Amniotic epithelial cell (primary cell): ENCODE measurements at places on chromosomes 6 and 20.

DNA sequence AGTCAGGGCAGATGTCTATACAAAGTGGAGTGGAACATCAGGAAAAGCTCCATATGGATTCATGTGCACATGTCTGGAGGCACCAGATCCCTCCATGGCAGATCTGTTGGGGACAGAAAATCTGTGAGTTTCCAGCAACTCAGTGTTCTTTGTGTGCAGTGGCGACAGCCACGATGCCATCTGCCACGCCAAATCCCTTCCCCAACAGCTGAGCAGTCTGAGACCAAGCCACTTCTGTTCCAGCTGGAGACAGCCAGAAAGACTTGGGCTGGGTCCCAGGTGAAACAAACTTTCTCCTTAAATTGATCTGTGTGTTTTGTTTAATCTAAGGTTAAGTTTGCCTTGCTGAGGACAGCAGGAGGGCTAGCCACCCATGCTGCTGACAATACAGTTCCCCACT, 22.9 kb downstream of the FKBP1A start:
- no peak for DNase-seq

DNA sequence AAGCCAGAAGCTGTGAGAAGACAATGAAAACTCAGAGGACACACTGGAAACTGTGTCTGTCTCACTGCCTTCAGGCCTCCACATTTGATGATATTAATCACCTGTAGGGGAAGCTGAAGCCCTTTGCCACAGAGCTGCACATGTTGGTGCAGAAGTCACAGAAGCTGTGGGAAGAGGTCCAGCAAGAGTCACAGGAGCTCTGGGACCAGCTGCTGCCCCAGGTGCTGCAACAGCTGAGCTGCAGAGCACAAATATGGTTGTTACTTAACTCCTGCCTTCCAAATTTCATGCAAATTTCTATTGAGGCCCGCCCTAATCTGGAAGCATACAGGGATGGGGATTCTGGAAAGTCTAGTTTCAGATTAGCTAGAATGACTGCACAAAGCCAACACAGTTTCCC, 169.3 kb downstream of the OGFRL1 start:
- DNase-seq = no peak

DNA sequence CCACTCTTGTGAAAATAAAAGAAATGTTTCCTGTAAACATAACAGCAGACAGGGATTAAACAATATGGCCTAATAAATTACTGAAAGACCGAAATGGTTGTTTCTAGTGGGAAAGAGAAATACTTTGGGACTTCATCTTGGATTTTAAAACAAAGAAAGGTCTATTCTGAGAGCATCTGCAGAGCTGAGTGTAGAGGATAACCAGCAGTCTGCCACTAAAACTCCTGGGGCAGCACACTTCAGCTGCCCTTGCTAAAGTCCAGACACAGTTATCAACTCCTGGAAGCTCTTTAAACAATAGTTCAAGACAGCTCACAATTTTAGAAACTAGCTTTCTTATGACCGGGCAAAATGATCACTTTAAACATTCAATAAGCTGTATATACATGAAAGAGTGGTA, 38.6 kb downstream of the AKIRIN2 start:
- no peak for DNase-seq

DNA sequence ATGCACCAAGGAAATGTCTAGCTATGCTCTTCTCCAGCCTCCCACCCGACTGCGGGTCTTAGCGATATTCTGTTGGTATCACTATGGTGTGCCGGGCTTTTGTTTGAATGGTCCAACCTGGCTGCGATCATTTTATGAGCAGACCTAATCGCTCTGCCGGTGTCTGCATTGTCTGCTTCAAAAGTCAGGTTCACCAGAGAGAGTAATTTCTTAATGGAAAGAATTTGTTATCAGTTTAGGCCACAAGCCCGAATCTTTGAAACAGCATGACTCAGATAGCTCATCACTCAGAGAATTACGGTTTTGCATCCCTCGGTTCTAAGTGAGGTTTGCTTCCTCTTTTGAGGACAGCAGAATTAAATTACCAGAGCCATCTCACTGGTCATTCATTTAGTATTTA, 521.0 kb upstream of the ARID1B start:
- DNase-seq = no peak

DNA sequence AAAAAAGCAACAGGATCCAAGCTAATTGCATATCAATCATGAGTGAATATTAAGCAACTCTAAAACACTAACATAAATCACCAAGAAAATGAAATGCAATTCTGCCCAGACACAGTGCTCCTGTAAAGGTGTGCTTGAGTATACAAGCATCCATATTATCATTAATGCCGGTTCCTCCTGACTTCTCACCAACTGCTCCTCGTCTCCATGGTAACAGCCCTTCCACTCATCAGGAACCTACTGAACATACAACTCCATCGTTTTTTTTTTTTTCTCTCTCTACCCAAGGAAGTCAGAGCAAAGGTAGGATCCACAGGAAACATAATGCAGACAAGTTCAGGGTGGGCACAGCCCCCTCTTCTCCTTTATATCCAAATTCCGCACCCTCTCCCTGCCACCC, 12.4 kb downstream of the GABBR1 start:
- DNase-seq = no peak

- no peak for DNase-seq
These were observed 17.5 kb downstream of the CPNE5 start for GRCh38 chr6:36821581-36822335.

- no peak for DNase-seq
These were observed 19.9 kb downstream of the GLYATL3 start for GRCh38 chr6:49519660-49520059.

DNA sequence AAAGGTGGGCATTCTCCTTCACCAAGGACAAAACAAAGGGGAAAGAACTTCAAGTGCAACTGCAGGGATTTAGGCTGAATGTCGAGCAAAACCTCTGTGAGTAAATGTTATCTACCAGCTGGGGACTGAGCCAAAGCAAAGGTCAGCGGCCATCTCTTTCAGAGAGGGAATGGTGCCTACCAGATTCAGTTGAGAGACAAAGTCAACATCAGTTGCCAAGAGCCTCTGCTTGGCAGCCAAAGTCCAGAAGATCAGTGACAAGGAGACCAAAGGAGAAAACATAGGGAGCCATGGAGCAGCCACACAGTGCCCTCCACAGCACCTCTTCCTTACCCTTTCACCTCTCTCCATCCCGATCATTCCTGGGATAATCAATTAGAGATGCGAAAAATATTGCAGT, 472.5 kb downstream of the KIF16B start:
- no peak for DNase-seq

GRCh38 chr20:775679-776135, 7.4 kb upstream of the SLC52A3 start:
- no peak for DNase-seq

DNA sequence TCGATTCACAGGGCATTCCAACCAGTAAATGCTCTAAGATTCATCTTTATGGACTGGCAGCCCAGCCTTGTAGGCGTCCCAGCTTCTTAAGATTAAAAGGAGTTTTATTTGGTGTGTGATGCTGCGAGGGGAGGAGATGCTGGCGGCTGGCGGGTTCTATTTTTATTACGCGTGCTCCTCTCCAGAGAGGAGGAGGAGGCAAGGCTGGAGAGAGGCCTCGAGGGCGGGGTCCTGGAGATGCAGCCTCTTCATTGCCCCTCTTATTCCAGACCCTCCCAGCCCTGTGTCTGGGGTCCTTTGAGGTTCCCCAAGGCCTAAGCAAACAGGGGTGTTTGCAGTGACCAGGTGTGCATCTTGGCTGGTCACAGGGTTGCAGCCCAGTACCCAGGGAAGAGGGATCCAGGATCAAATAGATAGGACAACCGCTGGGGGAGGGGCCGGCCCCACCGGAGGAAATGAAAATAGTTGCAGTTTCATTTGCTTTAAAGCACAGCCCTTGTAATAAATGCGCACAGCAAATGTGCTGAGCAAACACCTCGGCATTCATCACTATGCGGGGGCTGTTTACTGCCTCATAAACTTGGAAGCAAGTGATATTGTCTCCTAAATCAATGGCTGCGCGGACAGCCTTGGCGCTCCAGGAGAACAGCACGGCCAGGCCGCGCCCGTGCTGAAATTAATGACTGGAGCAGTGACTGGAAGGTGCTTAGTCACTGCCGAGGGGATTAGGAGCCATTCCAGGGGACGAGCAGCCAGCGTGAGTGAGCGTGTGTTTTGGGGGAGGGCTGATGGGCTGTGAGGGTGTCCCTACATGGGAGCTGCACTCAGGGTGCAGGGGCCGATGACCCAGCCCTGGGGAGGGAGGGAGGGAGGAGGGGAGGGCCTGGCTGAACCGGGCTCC, 83.0 kb downstream of the TMEM242 start:
- DNase-seq = peak; percentile 49

GRCh38 chr6:56860475-56860874, 94.4 kb upstream of the BEND6 start:
- no peak for DNase-seq

- DNase-seq = no peak
These were observed 22.8 kb downstream of the PANK2 start for GRCh38 chr20:3911956-3912355.
